Activated CD4-positive, alpha-beta T cell treated with anti-CD3 and anti-CD28 coated beads, Interleukin-2, amount 50 U/mL, for 4 hours (primary cell): ENCODE measurements at places on chromosomes 7 and 10.

- no peak for DNase-seq
Observed at GRCh38 chr10:117532003-117532385, 10.6 kb upstream of the EMX2 start.

DNA sequence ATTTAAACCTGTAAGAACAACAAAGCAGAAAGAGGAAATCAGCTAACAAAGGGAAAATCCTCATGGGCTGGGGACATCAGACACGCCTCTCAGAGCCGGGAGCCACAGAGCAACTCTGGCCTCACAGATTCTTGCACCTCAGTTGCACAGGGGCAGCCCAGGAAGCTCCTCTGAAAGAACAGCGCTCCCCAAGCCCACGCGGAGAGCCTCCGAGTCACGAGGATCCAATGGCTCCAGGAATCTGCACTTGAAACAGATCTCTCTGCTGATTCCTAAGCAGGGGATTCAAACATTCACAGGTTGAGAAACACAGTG is 213.2 kb upstream of the MGMT start:
- DNase-seq, result no peak

- no peak for DNase-seq
Observed at GRCh38 chr7:150753239-150753638, 16.0 kb downstream of the GIMAP5 start.

DNA sequence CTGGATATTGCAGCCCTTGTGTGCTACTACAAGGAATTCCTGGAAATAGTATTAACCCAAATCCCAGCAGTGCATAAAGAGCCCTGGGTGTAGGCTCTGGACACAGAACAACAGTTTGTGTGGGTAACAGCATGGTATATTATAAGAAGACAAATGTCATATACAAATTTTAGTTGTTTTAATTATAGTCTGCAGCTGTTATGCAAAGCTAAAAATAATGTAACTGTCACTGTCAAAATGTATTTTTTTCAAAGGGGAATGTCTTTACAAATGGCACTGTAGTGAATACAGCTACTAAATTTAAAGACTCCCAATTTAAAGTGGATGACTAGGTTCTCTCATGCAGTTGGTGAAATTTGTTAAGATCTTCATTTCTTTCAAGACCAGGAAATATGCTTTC is 339.0 kb downstream of the GPR37 start:
- no peak for DNase-seq

GRCh38 chr7:85750454-85750949 is 563.6 kb upstream of the SEMA3D start:
- DNase-seq, result no peak

GRCh38 chr10:52805414-52806285 is 33.1 kb upstream of the MBL2 start:
- no peak for DNase-seq

DNA sequence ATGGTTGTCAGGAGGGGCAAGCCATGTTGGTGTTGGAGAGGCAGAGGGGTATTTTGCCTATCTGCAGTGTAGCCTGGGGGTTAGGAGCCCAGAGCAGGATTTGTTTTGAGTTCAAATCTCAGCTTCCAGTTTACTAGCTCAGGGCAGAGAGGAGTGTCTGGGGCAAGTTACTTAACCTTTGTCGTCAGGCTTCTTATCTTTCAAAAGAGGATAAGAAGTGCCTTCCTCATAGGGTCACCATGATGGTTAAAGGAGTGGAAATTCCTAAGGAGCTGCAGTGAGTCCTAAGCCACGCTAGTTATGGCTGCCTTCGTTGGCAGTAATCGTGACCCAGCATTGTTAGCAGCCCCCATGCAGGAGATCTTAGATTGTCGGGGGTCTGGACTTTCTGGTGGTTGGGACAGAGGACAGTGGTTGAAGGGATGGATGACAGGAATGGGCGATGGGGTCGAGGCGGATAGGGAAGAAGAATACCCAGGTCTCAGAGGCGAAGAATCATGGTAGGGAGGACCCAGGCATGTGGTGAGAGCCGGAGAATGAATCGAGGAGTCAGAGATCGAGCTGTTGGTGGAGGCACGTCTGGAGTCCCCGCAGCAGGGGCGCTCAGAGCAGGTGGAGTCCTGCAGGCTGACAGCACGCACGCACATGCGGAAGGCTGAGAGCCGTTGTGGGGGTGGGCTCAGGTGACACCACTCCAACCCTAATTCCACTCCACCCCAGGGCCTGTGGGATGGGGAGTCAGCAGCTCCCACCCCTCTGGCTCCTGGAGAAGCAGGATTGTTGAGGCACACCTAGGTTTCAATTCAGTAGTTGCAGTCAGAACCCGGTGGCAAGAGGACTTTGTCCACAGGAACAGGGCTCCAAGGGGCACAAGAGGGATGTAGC is 11.6 kb downstream of the ADCK2 start:
- DNase-seq, result no peak

DNA sequence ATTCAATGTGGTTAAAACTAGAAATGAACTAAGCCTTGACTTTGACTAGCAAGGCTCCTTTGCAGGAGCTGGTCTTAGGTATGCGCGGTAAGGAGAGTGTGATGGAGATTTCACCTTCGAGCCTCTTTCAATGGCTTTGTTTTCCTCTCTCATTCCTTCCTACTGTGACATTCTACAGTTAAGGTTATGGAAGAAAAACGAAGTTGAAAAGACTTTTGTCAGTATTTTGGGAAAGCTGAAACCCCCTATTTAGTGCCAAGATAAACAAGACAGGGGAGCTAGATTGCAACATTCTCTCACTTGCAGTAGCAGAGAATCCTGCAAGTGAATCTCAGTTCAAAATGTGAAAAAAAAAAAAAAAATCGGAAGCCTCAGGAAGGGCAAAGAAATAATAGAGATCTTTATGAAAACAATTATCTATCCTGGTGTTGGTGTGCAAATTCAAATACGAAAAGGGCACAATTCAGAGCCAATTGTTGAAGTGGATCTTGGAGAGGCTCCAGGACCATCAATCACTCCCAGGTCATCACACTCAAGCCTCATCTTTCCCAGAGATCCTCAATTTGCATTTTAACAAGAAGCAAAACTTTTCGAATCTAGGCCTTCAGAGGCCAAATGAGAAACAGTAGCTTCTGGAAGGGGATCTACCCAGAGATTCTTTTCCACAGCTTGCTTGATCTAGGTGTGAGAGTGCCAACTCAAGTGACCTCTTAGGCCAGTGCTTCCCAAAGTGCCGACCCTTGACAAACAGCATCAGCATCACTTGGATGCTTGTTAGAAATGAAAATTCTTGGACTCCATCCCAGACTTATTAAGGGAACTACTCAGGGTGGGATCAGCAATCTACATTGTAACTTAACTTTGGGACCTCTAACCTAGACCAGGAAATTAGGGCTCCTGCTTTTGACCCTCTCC is 163.8 kb downstream of the INHBA start:
- DNase-seq, result no peak

DNA sequence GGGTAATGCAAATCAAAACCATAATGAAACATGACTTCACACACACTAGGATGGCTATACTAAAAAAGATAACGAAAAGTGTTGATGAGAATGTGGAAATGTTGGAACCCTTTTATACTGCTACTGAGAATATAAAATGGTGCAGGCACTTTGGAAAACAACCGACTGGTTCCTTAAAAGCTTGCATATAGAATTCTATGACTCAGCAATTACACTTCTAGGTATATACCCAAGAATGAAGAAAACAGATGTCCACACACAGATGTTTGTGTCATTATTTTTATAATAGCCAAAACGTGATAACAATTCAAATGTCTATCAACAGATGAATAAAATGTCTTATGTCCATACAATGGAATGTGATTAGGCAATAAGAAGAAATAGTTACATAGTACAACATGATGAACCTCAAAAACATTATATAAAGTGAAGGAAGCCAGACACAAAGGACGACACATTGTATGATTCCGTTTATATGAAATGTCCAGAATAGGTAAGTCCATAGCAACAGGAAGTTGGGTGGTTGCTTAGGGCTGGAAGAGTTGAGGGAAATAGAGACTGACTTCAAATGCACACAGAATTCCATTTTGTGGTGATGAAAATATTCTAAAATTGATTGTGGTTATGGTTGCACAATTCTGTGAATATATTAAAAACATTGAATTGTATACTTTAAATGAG is 148.3 kb upstream of the PHYHIPL start:
- no peak for DNase-seq

GRCh38 chr7:87517136-87517815 is 41.8 kb upstream of the ABCB4 start:
- DNase-seq, result no peak

GRCh38 chr10:70197235-70197945 is 27.1 kb upstream of the SAR1A start:
- no peak for DNase-seq

- no peak for DNase-seq
Observed at GRCh38 chr10:132037676-132037975, 28.1 kb upstream of the JAKMIP3 start.
